Activated naive CD8-positive, alpha-beta T cell treated with anti-CD3 and anti-CD28 coated beads for 36 hours (primary cell): ENCODE measurements at places on chromosomes 6 and 20. TPM values are rescaled to one million over a fixed set of nuclear protein-coding genes. Genes with fewer than 3 reads are reported as not detected.

The ZNF391 gene
- total RNA-seq: 6.8 TPM

The AIF1 gene
- total RNA-seq: 150 TPM

The ZFP57 gene
- 10.6 TPM for total RNA-seq

DNA sequence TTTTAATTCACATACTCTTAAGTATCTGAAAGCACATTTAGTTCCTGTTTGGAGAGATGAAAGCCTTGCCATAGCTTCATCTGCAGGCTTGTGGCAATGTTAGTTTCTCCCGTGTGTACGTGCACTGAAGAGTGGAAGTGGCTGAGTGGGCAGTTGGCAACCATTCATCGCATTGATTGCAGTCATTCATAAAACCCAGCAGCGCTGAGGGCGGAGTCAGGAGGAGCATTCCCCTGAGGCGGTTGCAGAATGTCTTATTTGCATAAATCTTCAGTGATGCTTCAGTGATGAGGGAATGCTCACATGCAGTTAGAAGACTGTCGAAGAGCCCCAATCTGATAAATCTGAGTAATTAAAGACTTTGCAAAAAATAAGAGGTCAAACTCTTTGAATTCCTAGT, 79.1 kb downstream of the RIMS1 start:
- no peak for DNase-seq

GRCh38 chr6:74408844-74409243, 712.8 kb downstream of the CD109 start:
- no peak for DNase-seq

- DNase-seq: no peak
These were observed 1043.9 kb upstream of the EPHA7 start for GRCh38 chr6:94463306-94463705.

DNA sequence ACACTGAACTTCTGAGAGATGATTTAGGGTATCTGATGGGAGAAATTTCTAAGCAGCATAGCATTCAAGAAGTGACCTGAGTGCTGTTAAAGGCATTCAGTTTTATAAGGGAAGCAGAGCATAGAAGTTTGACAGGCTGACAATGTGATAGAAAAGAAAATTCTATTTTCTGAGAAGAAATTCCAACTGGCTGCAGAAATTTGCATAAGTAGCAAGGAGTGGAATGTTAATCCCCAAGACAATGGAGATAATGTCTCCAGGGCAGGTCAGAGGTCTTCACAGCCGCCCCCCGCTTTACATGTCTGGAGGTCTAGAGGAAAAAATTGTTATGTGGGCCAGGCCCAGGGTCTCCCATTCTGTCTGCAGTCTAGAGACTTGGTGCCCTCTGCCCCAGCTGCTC, 1361.8 kb upstream of the EYS start:
- DNase-seq: no peak

DNA sequence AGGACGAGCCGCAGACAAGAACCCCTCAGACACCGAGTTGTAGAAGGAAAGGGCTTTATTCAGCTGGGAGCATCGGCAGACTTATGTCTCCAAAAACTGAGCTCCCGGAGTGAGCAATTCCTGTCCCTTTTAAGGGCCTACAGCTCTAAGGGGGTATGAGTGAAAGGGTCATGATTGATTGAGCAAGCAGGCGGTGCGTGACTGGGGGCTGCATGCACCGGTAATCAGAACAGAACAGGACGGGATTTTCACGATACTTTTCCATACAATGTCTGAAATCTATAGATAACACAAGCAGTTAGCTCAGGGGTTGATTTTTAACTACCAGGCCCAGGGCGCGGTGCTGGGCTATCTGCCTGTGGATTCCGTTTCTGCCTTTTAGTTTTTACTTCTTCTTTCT, 226.4 kb upstream of the PLCB4 start:
- DNase-seq: no peak
